ACHN (cell line): ENCODE measurements at places on chromosomes 7 and 10.

DNA sequence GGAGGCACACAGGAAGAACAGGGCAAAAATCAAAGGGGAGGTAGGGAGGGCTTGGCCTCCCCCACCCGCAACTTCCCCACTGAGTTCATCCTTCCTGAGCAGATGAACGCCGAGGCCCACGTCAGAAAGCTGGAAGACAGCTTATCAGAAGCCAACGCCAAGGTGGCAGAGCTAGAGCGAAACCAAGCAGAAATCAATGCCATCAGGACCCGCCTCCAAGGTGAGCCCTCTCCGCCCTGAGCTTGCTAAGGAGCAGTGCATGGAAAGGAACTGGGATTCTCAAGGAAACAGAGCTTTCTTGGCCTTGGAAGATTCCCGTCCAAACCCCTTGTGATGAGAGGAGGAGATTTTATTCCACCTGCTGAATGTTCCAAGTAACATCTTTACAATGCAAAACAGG is 16.5 kb downstream of the MYH16 start:
- no peak for DNase-seq

- DNase-seq: no peak
These were observed 190.3 kb upstream of the TMEM196 start for GRCh38 chr7:19963695-19964094.

- DNase-seq: peak; percentile 77
These were observed 25.8 kb downstream of the NHLRC2 start for GRCh38 chr10:113880236-113880635.

- DNase-seq: no peak
These were observed 121.5 kb downstream of the SEC23IP start for GRCh38 chr10:120014031-120014430.

- DNase-seq: no peak
These were observed 35.7 kb downstream of the GFRA1 start for GRCh38 chr10:116237260-116237659.

- no peak for DNase-seq
These were observed 43.7 kb upstream of the DGKI start for GRCh38 chr7:137890449-137890921.

DNA sequence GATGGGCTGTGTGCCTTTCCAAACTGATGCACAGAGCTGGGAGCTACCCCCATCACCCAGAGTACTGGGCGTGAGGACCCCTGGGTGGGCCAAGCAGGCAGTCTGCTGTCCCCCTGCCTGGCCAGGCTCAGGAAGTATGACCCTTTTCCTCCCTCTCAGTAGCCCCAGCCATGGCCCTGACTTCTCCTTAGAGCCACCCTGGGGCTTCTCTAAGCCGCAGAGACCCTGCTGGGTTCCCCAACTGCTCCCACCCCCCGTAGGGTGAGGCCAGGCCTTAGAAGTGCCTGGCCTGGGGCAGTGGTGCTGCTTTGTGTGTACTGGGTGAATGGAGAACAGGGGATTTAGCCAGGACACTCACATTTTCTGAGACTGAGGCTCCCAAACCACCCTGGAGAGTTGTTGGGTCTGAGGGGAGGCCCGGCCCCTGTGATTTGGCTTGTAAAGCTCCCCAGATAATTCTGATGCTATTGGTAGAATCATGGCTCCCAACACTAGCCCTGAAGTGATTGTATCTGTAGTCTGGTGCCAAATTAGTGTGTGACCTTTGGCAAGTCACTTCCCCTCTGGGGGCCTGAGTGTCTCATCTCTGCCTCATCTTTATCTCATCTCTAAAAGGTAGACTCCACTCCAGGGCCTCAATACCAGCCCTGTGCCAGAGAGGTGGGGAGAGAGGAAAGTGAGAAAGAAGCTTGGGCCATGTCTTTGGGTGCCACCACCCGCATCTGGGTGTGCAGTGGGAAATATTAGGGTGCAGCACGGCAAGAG is 99.7 kb upstream of the PPIF start:
- DNase-seq: no peak

- no peak for DNase-seq
These were observed 235.2 kb downstream of the ZMYND11 start for GRCh38 chr10:370449-370825.
